CD4-positive, alpha-beta T cell treated with Interleukin-10 for 1 hour (primary cell): ENCODE measurements at places on chromosomes 13 and 19.

DNA sequence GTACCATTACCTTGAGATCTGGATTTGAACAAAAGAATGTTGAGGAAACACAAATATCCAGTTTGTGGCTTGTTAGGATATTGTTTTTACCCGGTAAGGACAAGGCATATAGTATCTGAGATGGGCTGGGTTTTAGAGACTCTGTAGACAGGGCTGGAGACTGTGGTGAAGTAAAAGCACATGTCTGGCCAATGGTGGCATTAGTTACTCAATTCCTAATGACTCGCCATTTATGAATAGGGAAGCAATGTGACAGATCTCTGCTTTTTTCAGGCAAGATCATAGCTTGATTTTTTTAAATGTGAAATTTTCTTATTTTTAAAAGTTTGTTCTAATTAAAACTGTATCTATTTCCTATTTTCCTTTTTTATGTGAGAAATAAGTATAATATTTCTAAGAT is 371.1 kb upstream of the SPRY2 start:
- no peak for DNase-seq

DNA sequence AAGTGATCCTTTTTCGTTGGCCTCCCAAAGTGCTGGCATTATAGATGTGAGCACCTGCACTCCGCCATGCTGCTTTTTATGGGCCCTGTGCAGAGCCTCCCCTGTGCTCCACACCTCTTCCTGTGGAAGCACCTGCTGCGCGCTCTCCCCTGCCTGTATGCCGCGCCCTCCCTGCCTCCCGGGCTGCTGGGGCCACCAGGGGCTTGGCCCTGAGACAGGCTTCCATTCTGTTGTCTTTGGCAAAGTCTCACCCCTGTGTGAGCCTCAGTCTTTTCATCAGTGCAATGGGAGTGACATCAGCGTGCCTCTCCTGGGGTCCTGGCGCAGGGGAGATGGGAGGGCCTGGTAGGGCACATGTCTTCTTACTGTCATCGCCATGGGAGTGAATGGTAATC is 1.3 kb downstream of the FAM174C start:
- peak; percentile 42 for DNase-seq

GRCh38 chr13:51869916-51870315 is 8.1 kb downstream of the CCDC70 start:
- DNase-seq = no peak

DNA sequence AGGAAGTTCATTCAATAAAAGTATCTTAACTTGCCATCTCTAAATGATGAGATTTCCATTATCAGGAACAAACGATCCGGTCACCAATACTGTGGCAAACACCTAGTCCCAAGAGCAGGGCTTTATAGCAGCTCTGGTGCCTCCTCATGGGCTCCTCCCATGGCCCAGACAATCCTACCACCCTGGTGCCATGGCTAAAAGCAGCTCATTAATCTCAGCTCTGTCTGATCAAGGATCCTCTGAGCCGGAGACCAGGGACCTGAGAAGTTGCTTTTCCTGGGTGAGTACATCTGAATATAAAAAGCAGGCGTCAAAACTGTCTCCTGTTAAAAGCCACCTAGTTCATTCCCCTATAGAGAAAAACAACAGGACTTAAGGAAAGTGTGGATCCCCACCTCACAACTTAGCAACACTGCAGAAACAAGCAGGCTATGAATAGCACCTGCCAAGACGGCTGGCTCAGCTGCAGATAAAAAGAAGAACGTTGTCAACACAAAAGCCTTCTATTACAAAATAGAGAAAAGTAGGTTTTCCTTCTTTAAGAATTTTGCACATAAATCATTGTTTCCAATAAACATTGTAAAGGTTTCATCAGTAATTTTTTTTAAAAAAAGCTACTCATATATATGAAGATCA is 30.3 kb downstream of the TSHZ3 start:
- no peak for DNase-seq

DNA sequence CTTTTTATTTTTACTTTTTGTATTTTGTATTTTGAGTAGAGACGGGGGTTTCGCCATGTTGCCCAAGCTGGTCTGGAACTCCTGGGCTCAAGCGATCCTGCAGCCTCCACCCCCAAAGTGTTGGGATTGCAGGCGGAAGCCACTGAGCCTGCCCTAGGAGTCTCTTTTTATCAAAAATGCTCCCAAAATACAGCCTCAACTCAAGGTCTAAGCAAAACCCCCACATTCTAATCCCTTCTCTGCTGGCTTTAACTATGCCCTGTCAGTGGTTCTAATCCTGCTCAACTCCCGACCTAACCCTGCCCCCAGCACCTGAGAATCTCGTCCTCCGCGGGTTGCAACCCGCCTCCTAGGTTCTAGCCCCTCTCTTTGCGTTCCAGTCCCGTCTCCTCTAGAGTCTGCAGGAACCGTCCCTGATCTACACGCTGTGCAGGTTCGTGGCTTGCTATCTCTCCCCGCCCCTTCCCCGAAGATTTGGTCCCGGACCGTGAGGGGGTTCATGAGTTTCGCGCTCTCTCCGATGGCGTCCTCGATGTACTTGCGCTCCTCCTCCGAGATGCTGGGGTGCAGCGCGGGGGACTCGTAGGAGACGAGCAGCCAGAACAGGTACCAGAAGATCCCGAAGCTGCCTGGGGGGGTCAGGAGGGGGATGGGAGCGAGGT is 8.0 kb downstream of the SLC17A7 start:
- no peak for DNase-seq

DNA sequence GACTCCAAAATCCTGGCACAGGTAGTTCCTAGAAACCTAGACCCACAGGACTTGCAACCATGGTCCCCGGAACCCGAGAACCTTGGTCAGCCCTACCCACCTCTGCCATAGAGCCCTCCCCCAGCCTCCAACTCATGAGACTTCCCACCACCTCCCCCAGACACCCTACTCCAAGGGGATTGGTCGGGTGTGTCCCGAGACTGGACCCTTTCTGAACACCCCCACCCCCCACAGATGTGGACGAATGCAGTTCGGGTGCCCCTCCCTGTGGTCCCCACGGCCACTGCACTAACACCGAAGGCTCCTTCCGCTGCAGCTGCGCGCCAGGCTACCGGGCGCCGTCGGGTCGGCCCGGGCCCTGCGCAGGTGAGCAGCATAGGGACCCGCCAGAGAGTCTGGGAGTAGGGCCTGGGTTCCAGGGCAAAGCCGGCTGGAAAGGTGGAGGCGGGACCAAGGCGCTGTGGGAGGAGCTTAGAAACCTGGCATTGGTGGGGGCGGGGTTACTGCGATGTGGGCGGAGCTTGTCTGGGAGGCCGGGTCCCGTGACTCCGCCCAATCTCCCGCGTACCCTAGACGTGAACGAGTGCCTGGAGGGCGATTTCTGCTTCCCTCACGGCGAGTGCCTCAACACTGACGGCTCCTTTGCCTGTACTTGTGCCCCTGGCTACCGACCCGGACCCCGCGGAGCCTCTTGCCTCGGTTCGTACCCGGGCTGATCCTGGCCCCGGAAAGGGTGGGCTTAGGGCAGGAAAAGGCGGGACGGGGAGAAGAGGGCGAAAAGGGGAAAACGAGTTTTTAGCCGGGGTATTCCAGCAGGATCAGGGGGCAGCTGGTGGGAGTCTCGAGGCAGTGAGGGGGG is 11.9 kb downstream of the LTBP4 start:
- peak; percentile 76 for DNase-seq

DNA sequence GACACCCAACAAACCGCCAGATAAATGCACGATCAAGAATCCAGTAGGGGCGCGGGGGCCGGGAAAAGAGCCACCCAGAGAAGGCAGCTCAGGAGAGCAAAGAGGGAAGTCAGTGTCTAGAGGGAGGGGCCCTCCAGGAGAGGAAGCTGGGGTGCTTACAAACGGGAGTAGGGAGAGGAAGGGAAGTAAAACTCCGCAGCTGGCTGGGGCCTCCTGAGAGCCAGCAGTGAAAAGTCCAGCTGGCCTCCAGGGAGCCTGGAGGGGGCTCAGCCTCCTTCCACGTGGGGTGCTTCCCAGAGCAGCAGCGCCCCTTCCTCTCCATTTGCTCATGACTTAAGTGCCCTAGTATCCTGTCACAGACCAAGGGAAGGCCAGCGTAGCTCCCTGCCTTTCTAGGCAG is 51.8 kb downstream of the TMED1 start:
- DNase-seq = no peak
